ENCODE measurements at places on chromosomes 2 and 18.

DNA sequence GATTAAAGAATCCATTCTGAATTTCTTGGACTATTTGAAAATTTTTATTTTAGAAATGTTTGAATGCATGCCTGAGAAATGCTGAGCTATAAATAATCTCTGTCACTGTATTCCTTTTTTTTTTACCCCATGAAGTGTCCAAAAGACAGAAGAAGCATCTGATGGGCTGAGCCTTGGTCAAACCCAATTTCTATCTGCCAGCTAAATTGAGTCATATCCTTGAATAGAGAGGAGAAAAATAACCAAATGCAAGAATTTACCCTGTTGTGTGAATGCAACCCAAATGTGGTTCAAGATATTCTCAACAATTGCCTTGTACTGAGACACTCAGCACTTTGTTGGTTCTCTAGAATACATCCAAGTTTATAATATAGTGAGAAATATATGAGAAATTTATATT is 223.5 kb downstream of the UBE2E3 start:
- no peak for DNase-seq

DNA sequence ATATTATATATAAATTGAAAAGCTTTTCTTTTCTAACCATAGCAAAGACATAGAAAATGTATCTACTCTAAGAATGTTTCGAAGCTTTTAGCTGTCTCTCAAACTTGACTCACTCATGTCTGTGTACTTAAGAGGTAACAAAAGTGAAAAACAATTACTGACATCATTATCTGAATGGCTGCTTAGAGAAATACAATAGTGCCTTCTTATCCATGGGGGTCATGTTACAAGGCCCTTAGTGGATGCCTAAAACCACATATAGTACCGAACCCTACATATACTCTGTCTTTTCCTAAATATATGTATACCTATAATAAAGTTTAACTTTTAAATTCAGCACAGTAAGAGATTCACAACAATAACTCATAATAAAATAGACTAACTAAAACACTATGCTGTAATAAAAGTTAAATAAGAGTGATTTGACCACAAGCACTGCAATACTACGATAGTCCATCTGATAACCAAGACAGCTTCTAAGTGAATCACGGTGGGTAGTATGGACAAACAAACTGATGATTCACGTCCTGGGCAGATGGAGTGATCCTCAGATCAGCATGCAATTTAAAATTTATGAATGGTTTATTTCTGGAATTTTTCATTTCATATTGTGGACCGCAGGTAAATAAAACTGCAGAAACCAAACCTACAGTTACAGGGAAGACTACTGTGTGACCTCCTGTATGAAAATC is 246.2 kb downstream of the XIRP2 start:
- no peak for DNase-seq

- DNase-seq, result no peak
Observed at GRCh38 chr2:188050726-188051125, 240.9 kb upstream of the GULP1 start.

DNA sequence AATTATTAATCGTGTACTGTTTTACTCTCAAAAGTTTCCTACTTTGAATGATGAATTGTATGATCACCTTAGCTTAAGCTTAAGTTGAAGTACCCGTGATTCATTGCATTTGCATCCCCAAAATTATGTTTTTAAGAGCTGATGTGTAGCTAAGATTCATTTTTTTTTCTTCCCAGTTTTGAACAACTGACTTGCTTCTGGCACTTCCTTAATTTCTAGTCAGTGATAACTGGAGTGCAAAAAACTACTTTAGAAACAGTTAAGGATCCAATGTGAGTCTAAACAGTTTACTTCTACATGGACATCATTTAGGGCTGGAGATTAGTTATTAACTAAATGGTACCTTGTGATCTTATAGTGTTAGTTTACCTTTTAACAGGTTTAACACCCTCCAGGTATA is 124.0 kb upstream of the CAVIN2 start:
- no peak for DNase-seq

DNA sequence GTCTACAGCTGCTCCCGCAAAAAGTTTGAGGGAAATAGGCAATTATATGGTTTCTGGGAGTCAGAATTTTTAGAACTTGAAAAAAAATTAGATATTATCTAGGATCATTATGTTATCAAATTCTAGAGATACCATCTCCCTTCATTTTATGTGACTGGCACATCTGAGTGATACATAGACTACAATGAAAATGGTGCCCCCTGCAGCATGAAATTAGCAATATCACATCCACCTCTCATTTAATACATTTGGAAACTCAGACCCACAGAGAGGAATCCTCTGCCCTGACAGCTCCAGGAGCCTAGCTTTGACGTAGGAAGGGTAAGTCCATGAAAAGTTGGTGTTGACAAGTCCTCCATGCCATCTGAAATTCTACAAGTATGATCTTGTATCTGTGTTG is 381.6 kb downstream of the SUCLG1 start:
- DNase-seq, result peak; percentile 12

GRCh38 chr18:31510319-31510718 is 12.3 kb downstream of the DSG2 start:
- no peak for DNase-seq

DNA sequence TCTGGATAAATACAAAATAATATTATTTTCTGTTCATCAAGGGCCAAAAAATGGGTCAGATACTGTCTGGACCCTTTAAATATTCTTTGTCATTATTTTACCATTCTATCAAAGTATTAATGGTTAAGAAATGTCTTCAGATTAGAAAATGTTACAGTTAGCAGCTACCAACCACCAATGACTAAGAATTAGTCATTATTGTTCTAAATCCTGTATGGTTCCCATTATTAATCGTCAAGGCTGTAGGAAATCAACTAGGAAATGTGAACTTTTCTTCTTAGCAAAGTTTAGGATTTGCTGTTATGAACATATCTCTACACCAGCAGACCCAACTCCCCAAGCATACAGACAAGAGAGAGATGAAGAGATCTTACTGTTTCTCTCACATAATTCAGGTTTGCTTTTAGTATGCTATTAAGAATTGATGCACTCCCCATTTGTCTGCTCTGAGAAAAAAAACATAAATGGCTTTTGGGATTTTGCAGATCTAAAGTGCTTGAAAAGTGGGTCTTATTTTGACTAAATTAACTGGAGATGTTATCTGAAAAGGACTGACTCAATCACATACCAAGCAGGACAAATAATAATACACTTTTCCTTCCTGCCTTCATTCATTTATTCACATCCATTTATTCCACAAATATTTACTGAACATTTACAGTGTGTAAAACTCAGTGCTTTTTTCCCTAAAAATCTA is 147.7 kb downstream of the PPP1R1C start:
- DNase-seq, result no peak

GRCh38 chr2:7108792-7109532 is 191.8 kb downstream of the RNF144A start:
- DNase-seq, result no peak

GRCh38 chr2:7077660-7078267 is 160.6 kb downstream of the RNF144A start:
- DNase-seq, result no peak

- no peak for DNase-seq
Observed at GRCh38 chr2:215861607-215862350, 151.6 kb downstream of the MREG start.

GRCh38 chr2:16272038-16272788 is 331.9 kb downstream of the MYCN start:
- DNase-seq, result no peak

DNA sequence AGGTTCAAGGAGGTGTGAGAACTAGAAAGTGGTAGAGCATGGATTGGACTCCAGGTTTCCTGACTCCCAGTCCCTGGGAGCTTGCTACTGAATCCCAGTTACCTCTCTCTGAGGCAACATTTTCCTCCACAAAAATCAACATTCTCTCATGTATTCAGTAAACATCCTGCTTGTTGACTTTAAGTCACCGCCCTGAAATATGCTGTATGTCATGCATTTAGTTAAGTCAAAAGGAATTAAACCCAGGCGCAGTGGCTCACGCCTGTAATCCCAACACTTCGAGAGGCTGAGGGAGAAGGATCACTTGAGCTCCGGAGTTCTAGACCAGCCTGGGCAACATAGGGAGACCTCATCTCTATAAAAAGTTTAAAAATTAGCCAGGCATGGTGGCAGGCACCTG is 3.8 kb downstream of the MATN3 start:
- DNase-seq, result no peak

GRCh38 chr18:59060551-59060950 is 79.1 kb upstream of the SEC11C start:
- no peak for DNase-seq

DNA sequence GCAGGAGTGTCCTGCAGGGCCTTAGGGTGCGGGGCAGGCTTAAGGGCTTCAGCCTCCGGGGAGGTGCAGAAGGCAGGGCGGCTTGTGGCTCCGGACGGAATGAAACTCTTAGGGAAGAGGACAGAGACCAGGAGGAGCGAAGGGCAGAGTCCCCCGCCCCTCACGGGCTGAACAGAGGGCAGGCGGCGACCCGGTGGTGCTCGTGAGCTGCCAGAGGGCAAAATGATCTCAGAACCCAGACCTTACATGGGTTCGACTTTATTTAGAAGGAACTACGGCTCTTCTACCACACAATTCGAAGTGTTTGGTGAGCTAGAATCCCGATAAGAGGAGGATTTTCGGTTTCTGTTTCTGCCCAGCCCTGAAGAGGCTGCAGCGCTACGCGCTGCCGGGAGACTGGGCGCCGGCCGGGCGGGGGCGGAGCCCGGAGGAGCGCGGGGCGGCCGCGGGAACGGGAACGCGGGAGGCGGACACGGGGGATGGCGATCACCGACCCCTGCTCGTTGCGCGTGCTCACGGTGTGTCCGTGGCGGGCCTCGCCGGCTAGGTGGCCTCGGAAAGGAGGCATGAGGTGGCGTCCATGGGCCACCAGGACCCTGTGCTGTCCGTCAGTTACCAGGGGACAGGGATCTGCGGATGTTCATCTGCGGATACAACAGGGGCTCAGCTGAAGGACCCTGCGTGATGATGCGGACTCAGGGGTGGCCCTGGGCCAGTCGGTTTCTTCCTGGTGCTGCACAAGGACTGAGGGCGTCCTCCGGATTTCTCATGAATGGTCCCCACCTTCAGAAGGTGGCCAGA is 4.2 kb upstream of the SP100 start:
- DNase-seq, result peak; percentile 67

DNA sequence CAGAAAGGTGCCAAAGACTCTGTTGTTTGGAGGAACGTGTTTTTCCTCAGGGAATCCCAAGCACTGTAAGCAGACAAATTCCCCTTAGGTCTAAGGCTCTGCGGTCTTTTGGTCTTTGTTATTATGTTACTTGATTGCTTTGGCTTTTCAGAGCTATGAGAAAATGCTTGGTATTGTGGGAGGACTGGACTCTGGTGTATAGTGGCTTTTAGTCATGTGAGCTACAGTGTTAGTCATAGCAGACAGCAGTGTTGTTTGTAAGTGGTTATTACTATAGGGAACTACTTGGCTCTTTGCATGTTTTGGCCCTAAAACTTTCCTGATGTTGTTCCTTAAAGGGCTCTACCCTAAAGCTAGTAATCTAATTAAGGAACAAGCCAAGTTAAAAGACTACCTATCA is 956.2 kb upstream of the LRATD1 start:
- DNase-seq, result no peak

DNA sequence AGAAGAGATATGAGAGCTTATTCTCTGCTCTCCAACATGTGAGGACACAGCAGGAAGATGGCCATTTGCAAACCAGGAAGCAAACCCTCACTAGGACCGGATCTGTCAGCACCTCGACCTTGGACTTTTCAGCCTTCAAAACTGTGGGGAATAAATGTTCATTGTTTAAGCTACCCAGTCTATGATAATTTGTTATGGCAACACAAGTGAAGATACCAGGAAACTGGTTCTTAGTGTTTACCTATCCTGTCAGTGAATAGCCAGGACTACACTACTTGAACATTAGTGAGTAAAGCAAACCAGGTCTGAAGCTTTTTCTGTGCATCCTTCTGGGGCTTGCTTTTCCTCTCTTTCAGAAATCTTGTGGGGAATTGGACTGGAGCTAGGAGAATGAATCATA is 44.4 kb upstream of the BARD1 start:
- DNase-seq, result no peak

GRCh38 chr2:133776936-133777573 is 208.8 kb upstream of the NCKAP5 start:
- DNase-seq, result no peak

GRCh38 chr2:71892896-71893295 is 254.8 kb downstream of the CYP26B1 start:
- peak; percentile 1 for DNase-seq

GRCh38 chr2:128166746-128167353 is 75.8 kb downstream of the UGGT1 start:
- DNase-seq, result no peak

- DNase-seq, result no peak
Observed at GRCh38 chr18:50678651-50679050, 118.8 kb downstream of the MAPK4 start.

- peak; percentile 86 for DNase-seq
Observed at GRCh38 chr2:121297217-121297830, 12.3 kb upstream of the TFCP2L1 start.

DNA sequence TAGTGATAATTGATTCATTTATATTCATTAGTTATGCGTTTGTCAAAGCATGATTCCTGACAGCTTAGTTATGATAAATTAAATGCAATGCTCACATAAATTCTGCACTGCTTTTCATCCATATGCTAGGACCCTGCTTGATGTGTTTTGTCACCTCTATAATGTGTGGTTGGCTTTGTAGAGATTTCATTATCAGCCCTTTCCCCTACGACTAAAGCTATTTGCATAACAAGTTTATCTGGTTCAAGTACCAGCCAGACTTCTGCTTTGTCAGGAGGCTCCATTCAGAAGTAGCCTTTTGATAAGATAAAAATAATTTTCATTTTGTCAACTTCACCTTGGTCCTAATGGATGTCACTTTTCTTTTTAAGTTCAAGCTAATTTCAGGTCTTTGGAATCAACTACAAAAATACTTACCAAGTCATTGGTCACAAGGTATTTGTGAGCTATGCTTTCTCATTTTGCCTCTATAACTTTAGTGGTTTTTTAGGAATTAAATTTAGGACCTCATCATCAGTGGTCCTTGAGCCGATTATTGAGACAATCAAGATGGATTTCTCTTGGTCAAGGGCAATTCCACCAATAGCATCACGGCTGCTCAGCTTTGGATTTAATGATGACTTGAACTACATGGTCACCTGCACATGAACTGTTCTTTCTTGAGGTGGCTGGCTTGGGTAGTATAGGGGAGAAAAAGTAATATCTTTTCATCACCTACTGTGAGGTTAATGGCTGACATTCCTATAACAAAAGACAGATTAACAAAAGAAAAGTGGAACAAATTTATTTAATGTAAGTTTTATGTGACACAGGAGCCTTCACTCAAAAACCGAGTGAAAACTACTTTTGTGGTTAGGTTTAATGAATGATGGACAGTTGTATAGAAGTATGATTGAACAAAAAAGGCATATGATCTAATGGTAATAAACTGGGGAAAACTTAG is 162.1 kb downstream of the MYO3B start:
- DNase-seq, result no peak

All from HEK293T (cell line).